ENCODE measurements at places on chromosomes 13 and 19. TPM values are rescaled to one million over a fixed set of nuclear protein-coding genes. Genes with fewer than 3 reads are reported as not detected.

DNA sequence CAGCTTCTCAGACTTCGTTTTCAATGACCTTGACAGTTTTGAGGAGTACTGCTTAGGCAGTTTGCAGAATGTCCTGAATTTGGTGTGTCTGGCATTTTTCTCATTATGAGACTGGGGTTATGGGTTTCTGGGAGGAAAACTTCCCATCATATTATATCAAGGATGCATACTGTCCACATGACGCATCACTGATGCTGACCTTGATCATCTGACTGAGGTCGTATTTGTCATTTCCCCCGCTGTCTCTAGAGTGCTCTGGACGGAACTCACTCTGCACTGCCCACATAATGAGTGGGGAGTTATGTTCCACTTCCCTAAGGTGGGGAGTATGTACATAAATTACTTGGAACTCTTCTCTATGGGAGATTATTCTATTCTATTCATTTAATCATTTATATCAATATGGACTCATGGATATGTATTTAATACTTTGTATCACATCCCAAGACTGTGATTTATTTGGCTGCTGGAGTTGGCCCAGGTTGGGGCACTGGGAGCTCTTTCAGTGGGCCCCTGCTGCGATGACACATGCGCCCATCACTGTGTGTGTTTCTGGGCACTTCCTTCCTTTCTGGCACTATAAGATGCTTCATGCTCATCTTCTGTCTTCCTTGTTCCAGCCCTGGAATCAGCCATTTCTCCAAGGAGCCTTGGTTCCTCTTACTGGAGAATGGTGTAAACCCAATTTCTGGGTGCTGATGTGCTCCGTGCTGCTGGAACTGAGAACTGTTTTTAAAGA is 138.6 kb downstream of the MIPEP start:
- no peaks in the 10 kb centered on the region for H3K27me3 ChIP-seq
- peak overlapping the region; percentile 80 for H3K27ac ChIP-seq
- peak; percentile 62 for DNase-seq
- no peaks in the 10 kb centered on the region for H3K36me3 ChIP-seq
- H3K4me3 ChIP-seq, result no peak overlapping the region

DNA sequence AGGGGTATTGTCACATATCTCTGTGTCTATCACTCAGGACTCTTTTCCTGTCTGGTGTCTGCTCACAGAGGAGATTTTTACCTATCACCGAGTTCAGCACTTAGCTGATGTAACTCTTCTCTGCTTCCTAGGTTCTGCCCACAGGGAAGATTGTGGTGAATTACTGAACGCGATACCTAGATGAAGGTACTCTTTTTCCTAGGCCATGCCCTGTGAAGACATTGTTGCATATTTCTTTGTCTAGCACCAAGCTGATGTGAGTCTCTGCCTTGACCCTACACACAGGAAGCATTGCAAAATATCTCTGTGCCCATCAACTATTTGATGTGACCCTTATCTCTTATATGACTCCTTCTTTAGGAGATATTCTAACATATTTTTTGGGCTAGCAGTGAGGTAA is 72.1 kb upstream of the ZNF43 start:
- H3K4me1 ChIP-seq, result no peaks in the 10 kb centered on the region
- no peak for DNase-seq
- H3K27me3 ChIP-seq, result no peaks in the 10 kb centered on the region
- H3K27ac ChIP-seq, result no peak overlapping the region

- H3K4me1 ChIP-seq, result peaks cover 24% of the 10 kb centered on the region
- no peaks in the 10 kb centered on the region for H3K27me3 ChIP-seq
- DNase-seq, result peak; percentile 87
Measured at GRCh38 chr19:31140717-31141116, 208.5 kb downstream of the TSHZ3 start.

DNA sequence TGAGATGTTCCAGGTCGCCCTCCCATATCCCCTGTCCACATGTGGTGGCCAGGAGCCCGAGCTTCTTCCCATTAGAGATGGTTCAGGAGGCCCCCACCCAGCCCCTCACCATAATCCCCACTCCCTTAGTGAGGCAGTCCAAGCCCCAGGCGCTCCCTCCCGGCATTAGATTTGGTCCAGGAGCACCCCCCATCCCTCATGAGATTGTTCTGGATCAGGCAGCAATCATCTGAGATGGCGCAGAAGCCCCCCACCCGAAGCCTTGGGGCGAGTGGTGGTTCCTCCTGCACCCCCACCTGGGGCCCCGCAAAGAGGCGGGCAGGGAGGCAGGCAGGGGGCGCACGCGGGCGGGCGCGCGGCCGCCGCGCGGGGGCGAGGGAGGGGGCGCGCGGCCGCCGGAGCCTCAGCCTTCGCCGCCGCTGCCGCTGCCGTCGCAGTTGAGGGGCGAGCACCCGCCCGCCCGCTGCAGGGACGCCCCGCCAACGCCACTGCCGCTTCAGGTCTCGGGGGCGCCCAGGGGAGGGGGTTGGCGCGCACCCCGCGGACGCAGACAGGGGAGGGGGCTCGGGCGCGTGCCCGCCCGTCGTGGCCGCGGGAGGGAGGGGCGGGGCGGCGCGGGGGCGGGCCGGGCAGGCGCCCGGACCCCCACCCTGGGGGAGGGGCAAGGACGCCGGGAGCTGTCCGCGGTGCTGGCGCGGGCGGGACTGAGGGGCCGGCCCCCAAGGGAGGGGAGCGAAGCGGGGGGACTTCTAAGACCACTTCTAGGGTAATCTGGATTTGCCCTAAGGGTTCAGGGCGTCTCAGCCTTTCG is 46.4 kb upstream of the SHKBP1 start:
- H3K4me3 ChIP-seq, result no peak overlapping the region
- H3K27ac ChIP-seq, result no peak overlapping the region
- peaks cover 15% of the 10 kb centered on the region for H3K27me3 ChIP-seq
- peak; percentile 91 for DNase-seq

DNA sequence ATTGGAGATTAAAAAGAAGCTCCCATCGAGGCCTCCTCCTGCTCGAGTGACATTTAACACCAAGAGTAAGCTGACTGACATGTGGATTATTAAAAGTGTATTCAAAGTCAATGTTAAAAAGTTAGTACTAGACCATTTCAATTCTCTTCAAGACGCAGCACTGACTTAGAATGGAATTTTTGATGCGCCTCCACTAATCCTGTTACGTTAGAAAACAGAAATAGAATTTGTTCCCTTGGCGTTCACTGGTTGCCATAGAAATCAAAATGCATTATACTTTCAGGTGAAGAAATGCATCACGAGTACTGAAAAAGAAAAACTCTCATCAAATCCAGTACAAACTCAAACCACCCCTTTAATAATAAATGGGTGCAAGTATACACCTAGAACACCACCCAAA is 42.2 kb downstream of the BRD4 start:
- H3K4me1 ChIP-seq, result peaks cover 34% of the 10 kb centered on the region
- no peaks in the 10 kb centered on the region for H3K36me3 ChIP-seq
- no peak for DNase-seq

- peaks cover 25% of the 10 kb centered on the region for H3K36me3 ChIP-seq
- H3K4me1 ChIP-seq, result peaks cover 24% of the 10 kb centered on the region
- no peak for DNase-seq
- H3K4me3 ChIP-seq, result no peak overlapping the region
- H3K27ac ChIP-seq, result peak overlapping the region; percentile 54
- no peaks in the 10 kb centered on the region for H3K27me3 ChIP-seq
Measured at GRCh38 chr13:110217811-110218210, 89.1 kb downstream of the COL4A1 start.

DNA sequence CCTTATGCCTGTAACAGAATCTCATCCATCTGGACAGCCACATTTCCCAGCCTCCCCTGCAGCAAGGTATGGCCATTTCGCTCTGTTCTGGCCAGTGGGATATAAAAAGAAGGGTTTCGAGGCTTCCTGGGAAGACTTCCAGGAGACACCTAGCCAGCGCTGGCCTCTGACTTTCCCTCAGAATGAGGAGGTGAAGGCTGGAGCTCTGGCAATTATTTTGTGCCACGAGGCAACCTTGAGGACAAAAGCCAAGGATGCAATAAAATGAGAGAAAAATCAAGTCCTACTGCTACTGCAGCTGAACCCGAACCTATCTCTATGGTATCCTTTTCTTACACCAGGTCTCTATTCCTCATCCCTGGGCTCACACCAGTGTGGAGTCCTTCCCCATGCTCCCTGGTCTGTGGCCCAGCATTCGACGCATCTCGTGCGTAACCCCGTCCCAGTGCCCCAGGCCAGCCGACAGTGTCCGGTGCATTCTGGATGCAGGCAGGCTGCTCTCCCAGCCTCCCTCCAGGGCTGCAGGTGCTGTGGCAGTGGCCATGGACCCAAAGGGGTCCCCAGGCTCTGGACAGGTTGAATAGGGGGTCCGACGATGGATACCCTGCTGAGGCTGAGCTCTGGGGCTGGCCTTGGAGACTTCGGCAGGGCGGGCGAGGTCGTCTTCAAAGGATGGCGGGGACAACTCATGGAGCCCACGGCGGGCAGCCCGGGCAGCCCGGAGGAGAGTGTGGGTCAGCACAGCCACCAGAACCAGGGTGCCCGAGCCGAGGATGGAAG is 12.2 kb downstream of the TMEM221 start:
- DNase-seq, result peak; percentile 52
- no peak overlapping the region for H3K4me3 ChIP-seq
- no peaks in the 10 kb centered on the region for H3K36me3 ChIP-seq
- H3K4me1 ChIP-seq, result no peaks in the 10 kb centered on the region
- H3K27me3 ChIP-seq, result no peaks in the 10 kb centered on the region

DNA sequence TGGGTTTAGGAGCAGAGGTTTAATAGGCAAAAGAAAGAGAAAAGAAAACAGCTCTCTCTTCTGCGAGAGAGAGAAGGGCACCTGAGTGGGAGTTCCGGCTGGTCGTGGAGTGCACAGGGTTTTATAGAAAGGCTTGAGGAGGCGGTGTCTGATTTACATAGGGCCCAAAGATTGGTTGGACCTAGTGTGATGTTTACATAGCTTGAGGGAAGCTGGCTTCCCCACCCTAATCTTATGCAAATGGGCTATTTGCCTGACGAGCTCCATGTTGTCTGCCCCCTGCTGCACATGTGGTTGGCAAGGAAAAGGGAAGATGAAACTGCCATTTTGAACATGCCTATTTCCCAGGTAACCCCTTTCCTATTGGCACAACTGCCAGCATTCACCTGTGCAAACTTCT is 21.5 kb upstream of the MEDAG start:
- peaks cover 25% of the 10 kb centered on the region for H3K4me1 ChIP-seq
- no peak overlapping the region for H3K4me3 ChIP-seq
- no peak for DNase-seq
- no peaks in the 10 kb centered on the region for H3K36me3 ChIP-seq
- H3K27ac ChIP-seq, result no peak overlapping the region
- H3K27me3 ChIP-seq, result no peaks in the 10 kb centered on the region

- no peaks in the 10 kb centered on the region for H3K27me3 ChIP-seq
- DNase-seq, result no peak
Measured at GRCh38 chr13:40338217-40338616, 328.2 kb downstream of the FOXO1 start.

DNA sequence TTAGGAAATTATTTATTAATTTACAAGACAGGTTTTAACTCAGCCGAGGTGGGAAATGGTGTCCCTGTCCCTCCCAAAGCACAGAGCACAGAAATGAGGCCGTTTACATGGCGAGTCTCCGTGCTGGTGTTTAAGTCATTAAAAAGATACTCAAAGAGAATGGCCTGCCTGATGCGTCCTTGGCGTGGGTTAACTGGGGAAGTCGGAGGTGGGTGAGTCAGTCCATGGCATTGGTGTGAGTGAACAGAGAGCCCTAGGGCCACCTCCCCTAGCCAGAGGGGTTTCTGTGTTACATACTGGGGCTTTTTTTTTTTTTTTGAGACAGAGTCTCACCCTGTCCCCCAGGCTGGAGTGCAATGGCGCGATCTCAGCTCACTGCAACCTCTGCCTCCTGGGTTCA is 3.9 kb downstream of the FEM1A start:
- peaks cover 15% of the 10 kb centered on the region for H3K4me1 ChIP-seq
- H3K4me3 ChIP-seq, result no peak overlapping the region
- no peak overlapping the region for H3K27ac ChIP-seq
- peaks cover 32% of the 10 kb centered on the region for H3K36me3 ChIP-seq
- no peaks in the 10 kb centered on the region for H3K27me3 ChIP-seq

DNA sequence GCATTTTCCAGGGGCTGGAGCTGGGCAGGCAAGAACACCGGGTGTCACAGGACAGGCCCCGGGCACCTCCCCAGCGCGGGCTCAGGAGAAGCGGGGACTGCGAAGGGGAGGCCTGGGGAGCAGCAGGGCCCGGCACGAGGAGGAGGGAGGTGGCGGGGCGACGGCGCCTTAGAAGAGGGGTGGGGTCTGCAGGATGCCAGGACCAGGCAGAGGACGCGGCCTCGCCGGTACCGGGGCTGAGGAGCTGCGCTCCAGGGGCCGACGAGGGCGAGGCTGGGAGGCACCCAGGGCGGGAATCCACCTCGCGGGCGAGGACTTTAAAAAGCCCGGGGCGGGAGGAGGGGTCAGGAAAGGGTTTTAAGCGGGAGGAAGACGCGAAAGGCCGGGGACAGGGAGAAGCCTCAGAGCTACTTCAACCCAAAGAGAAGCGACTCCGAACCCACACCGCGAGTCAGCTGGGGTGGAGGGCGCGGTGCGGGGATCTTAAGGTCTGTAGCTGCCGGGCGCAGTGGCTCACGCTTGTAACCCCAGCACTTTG is 665 bp downstream of the ZNF347 start:
- H3K4me1 ChIP-seq, result peaks cover 10% of the 10 kb centered on the region
- H3K27me3 ChIP-seq, result no peaks in the 10 kb centered on the region
- peak; percentile 52 for DNase-seq
- H3K36me3 ChIP-seq, result no peaks in the 10 kb centered on the region
- H3K4me3 ChIP-seq, result peak overlapping the region; percentile 79

- H3K36me3 ChIP-seq, result peaks cover 23% of the 10 kb centered on the region
- H3K27ac ChIP-seq, result no peak overlapping the region
- H3K4me3 ChIP-seq, result no peak overlapping the region
- DNase-seq, result no peak
- no peaks in the 10 kb centered on the region for H3K4me1 ChIP-seq
Measured at GRCh38 chr19:12603714-12604113, 6.9 kb downstream of the ZNF490 start.

DNA sequence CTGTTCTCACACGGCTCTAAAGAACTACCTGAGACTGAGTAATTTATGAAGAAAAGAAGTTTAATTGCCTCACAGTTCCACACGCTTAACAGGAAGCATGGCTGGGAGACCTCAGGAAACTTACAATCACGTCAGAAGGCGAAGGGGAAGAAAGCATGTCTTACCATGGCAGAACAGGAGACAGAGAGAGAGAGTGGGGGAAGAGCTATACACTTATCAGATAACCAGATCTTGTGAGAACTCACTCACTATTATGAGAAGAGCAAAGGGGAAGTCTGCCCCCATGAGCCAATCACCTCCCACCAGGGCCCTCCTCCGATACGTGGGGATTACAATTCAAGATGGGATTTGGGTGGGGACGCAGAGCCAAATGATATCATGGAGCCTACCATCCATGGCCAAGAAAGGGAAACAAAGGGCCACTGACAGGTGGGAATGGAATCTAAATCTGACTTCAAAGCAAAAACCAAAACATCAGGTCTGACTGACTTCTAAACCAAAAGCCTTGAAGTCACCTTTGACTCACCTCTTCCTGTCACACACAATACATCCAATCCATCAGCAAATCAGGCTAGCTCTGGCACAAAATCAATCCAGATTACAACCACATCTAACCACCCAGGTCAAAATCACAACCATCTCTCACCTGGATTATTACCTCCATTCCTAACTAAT is 189.7 kb downstream of the ENOX1 start:
- no peaks in the 10 kb centered on the region for H3K4me1 ChIP-seq
- H3K27ac ChIP-seq, result no peak overlapping the region
- DNase-seq, result no peak

SARS2 gene
- 20.3 TPM for total RNA-seq

GFY gene
- not detected for total RNA-seq

ZNF611 gene
- total RNA-seq, result 15.3 TPM

PEAK3 gene
- total RNA-seq, result under 0.01 TPM

ZNF606 gene
- 16.3 TPM for total RNA-seq

FPR1 gene
- total RNA-seq, result 4.4 TPM

C5AR1 gene
- total RNA-seq, result 0.29 TPM

WTIP gene
- total RNA-seq, result 43.9 TPM

NOP53 gene
- 56.6 TPM for total RNA-seq

MAP3K10 gene
- 9.8 TPM for total RNA-seq
